ENCODE measurements at places on chromosomes 6 and 20.

- DNase-seq: no peak
These were observed 5.1 kb downstream of the VPS16 start for GRCh38 chr20:2845607-2846006.

- no peak for DNase-seq
These were observed 72.2 kb downstream of the HAO1 start for GRCh38 chr20:7868108-7868507.

DNA sequence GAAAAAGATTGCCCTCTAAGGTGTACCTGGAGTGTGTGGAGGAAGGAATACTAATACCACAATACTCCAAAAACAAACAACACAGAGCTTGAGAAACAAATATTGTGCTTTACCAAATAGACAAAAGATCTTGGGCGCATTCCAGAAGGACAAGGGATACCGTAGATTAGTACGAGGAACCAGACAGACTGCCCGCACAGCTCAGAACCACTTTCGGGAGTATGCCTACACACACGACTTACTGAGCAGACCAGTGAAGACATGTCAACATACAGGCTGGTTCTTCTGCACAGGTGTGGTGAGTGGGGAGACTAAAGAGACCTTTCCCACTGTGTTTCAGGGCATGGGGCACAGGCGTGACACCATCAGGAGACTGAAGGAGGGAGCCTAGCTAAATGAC is 15.8 kb upstream of the FOXQ1 start:
- DNase-seq: no peak

DNA sequence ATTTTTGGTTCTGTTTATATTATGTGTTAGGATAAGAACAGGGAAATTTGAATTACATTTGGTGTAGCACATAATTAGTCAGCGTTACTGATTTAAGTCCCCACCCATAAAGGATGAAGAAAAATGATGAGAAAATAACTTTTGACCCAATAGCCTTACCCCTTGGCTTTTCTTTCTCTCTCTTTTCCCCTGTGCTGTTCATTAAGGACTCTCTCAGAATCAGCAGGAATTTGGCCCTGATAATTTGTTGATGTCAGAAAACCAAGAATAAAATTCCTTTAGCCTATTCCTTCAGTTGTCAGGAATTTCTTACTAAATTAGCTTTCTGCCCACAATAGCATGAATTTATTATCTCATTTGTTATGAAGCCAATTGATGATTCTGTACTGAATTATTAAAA is 18.5 kb downstream of the PLCB1 start:
- DNase-seq: no peak

GRCh38 chr6:131755597-131755996 is 44.8 kb upstream of the CTAGE9 start:
- no peak for DNase-seq

GRCh38 chr6:71888756-71889340 is 2.5 kb downstream of the RIMS1 start:
- DNase-seq: no peak

GRCh38 chr6:29995340-29995777 is 53.0 kb downstream of the HLA-A start:
- DNase-seq: no peak

GRCh38 chr20:53845980-53846379 is 224.4 kb downstream of the BCAS1 start:
- no peak for DNase-seq

DNA sequence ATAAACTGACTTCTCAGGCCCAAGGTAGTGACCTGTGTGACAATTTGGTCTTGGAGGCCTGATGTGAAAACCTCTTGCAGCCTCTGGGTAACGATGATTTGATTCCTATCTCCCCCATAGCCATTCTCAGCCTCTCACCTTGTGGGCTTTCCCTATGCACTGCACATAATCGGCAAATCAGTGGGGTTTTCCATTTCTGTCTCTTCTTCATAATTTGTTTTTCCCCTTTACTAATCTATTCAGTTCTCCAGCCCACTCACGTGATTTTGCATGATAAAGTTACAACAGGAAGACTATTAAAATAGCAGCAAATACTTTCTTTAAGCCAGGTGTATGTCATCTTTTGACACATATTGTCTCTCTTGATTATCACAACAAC is 893.7 kb downstream of the TFAP2A start:
- DNase-seq: no peak

DNA sequence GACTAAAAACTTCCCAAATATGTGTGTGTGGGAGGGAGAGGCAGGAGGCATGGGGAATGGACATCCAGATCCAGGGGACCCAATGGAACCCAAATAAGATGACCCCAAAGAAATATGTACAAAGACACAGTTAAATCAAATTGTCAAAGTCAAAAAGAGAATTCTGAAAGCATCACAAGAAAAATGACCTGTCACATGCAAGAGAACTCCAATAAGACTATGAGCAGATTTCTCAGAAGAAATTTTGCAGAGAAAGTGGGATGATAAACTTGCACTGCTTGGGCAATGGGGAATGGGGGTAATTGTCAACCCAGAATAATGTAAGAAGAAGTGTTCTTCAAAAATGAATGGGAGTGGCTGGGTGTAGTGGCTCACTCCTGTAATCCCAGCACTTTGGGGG is 59.5 kb upstream of the PLN start:
- no peak for DNase-seq

DNA sequence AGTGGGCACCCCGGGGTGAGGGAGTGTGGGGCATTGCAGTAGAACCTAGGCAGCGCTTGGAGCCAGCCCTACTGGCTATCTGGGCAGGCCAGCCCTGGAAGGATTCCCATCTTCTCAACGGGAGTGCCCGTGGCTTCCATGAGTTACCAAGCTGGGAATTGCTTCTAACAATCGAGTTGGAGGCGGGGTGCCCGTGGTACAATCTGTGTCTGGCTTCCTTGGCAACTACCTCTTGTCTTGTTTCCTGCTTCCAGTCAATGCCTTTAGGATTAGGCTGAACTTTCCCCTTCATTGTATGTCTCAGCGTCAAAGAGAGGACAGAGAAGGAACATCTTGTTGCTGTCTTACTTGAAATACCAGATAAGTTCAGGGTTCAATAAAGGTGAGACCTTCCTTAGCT is 33.3 kb downstream of the PPP1R14C start:
- no peak for DNase-seq

- no peak for DNase-seq
These were observed 8.2 kb downstream of the ATP9A start for GRCh38 chr20:51759769-51760510.

DNA sequence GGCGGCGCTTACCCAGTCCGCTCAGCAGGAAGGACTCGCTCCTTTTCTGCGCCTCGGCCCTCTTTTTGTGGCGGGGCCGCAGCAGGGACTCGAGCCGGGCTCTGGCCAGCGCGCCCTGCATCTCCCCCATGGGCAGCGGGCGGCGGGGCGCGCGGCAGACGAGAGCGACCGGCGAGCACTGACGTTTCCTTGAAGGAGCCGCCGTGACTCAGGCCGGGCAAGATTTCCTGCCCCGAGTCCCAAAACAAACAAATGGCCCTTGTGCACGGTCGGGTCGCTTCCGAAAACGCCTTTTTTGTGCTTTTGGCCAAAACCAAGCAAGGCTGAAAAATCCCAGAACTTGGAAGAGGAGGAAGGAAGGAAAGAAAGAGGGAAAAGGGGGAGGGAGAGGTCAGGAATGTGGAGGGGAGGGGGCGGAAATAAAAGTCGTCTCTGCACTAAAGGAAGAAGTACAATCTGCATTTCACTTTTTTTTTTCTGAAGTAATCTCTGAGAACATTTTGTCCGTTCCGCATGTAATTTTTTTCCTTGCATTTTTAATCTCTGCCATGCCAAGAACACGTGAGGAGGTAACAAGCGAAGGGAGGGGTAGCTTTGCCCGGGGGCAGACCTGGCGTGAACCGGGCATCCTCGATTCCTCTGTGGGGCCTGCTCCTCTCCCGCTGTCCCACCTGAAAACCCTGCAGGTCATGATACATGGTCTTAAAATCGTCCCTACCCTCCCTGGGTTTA is 123.3 kb upstream of the SLC2A12 start:
- peak; percentile 74 for DNase-seq

DNA sequence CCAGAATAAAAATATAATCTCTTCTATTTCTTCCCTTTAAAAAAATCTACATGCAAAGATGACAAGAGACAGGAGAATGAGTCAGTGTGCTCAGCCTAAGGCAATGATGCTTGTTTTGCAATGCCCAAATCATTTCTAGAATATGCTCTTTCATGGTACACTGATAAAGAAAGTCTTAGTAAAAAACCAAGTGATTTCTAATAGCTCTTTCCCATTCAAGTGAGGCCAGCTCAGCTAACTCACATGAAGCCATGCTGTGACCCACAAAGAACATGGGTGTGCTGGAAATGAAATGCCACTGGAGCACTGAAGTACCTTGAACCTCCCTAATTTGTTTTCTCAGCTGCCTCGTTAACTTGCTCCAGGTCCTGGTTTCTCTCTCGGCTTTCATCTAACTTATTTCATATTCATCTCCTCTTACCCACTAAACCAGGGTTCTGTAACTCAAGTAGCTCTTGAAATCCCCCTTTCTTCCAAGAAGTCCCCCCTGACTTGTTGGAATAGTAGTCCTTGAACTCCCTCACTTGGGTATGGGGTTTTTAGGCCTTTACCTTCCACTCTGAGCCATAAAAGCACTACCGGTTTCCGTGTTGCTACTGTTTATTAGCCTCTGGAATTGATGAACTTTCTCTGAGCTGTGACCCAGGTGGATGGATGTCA is 92.7 kb downstream of the IRF4 start:
- DNase-seq: no peak

DNA sequence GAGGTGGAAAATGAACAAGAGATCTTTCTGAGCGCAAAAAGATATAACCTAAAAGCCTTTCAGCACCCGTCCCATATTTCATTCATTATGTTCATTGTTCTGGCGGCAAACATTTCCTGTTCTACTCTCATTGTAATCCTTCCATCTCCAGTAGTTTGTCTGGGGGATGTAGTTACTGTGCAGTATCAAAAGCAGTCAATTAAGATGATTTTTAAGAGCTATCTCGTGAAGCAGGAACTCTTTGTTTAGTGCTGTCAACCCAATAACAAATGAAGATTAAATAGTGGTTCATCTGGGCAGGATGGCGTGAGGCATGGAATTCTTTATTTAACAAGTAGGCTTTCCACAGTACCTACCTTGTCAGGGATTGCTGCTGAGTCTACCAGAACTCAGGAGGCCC is 876.7 kb downstream of the HACE1 start:
- no peak for DNase-seq

DNA sequence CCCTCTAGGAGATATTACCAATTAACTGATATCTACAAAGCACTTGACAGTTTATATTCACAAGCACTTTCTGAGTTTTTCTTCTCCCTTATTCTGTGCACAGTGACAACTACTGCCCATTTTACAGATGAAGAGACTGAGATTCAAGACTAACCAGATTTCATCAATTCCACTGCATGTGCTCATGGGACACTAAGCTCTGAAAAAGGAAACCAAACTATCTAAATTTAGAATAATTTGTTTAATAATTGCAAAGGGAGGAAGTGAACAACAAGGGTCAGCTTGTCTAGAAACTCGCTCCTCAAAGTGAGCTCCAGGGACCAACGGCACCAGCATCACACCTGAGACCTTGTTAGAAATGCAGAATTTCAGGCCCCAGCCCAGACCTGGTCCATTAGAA is 50.8 kb upstream of the MYLIP start:
- no peak for DNase-seq

DNA sequence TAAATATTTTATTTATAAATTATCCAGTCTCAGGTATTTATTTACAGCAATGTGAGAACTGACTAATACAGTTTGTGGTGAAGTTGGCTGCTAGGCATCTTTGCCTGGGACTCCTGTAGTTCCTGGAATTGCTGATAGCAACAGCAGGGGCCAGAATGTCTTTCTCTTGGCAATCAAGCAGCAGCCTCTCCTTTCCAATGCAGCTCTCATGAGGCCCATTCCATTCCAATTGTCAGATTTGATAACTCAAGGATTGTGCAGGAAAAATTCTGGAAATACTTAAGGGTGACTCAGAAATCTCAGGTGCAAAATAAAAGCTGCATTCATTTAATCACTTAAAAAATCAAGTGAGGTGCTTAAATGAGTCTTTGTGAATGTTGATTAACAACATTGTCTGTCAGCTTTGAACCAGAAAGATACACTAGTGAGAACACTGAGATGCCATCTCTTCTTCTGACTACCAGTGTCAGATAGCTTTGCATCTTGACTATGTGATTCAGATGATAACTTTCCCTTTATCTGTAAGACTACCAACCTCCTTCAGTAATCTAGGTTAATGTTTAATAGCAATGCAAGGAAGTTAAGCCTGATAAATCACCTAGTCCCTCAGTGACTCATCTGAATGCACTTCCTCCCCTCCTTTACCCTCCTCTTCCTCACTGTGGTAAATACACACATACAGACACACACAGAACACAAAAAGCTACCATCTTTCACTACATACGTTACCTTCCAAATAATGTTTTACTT is 32.1 kb upstream of the COL21A1 start:
- no peak for DNase-seq

DNA sequence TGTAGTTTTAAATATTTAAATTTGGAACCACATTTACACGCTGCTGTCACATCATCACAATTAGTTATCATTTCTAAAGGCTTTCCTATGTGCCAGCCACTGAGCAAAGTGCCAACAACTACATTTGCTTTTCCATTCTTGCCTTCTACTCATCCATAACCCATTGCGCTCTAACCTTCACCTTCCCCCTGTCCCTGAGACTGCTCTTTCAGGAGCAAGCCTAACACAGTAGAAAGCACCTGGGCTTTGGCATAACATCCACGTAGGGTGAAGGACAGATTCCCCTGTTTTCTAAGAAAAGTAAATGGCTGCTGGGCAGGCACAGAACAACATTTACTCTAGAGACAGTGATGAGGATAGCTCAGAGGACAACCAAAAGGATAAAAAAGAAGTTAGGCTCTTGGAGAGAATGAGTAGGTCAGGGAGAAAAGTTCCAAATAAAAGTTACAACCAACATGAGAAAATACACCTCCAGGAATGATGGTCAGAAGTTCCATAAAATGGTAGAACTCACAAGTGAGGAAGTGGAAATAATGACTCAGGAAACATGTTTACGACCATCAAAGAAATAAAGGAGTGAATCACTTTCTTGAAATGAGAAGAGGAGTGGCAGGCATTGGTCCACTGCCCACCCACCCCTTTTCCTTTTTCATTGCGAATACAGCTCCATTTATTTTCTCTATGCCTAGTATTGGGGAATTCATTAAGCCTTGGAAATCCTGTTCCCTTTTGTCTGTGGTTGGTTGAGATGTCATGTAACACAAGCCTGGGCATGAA is 77.2 kb downstream of the PFDN4 start:
- no peak for DNase-seq

GRCh38 chr6:35635601-35636597 is 52.8 kb downstream of the FKBP5 start:
- no peak for DNase-seq
